ENCODE measurements at places on chromosomes 13 and 19. TPM values are rescaled to one million over a fixed set of nuclear protein-coding genes. Genes with fewer than 3 reads are reported as not detected.

ZBTB7A gene
- 32.5 TPM for total RNA-seq

LYPD3 gene
- 0.35 TPM for total RNA-seq

- DNase-seq, result peak; percentile 20
Observed at GRCh38 chr13:113996081-113996911, 22.4 kb upstream of the C13orf46 start.

ZNF497 gene
- total RNA-seq, result 0.37 TPM

DNA sequence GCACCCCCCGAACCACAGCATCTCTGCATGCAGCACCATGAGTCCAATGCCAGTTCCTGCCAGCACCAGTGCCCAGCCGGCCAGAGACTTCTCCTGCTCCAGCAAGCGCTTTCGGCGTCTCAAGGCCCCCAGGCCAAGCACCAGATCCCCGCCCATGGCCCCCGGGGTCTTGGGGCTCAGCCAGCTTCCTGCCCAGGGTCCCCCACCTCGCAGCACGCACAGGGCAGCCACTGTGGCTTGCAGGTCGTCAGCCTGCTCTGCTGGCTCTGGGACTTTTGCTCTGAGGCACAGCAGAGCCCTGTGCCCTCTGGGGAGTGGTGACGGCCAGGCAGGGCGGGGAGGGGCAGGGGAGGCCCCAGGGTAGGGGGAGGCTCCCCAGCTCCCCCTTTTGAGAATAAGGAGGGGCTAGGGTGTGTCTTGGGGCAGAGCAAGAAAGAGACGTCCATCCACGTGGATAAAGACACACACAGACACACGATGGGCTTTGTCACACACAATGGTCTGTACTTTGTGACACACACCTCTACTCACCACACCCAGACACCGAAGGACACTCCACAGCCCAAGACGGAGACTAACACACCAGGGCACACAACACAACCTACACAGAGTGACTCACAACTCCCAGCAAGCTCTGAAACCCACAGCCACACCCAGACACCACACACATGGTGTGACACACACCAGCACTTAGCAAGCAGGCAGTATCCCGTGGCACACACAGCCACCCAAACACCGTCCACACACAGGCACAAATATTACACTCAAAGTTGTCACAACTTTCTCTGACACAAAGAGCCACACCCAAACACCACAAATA is at the start of gene KCNN4:
Gene KCNN4 (minus strand): TSS at position 268 of the 820 bp plus-strand sequence. CDS start 112 bp downstream, at position 156.
- DNase-seq, result no peak

FFAR1 gene
- total RNA-seq, result not detected

DNA sequence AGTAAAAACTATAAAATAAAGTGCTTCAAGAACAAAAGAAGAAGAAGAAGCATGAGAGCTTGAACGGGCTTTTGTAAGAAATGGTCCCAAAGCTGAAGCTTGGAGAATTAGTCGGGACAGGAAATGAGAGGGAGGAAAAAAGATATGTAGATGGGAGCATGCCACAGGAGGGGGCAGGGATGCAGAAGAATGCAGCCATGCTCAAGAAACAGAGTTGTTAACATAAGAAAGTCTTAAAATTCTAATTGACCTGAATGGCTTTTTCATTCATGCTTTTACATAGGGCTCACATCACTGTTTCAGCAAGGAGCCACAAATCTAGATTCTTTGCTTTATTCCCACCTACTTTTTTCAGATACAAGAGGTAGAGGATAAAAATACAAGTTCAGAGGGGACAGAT is 27.7 kb upstream of the NBEA start:
- DNase-seq, result no peak

VSTM2B gene
- total RNA-seq, result not detected

DNA sequence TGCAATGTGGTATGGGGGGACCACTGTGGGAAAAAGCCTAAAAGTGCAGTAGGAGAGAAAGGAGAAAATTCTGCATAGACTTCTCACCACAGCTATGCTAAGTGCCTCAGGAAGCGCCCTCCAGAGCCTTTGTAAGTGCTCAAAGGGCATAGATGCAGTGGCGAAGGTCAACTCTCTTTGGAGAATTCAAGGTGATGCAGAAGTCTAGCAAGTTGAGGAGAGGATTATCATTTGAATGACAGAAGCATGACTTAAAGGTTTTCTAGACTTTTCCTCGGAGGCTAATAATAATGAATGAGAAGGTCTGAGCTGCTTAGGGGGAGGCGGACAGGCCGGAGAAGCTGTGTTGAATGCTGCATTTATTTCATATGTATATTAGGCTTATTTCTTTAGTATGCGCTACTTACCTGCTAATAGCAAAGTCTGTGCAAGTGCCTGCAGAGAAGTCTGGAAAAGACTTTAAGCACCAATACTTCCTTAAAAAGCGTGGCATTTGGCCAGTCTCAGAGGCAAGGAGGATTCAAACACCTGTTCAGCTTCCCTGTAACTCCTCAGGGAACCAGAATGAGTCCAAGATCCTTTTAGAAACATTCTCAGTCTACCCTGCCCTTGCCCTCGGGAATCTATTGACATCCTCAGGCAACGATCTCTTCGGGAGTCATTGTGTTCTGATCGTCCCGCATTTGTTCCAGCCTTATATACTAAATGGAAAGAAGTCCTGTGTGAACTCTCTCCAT is 56.2 kb downstream of the FLT1 start:
- DNase-seq, result no peak

DNA sequence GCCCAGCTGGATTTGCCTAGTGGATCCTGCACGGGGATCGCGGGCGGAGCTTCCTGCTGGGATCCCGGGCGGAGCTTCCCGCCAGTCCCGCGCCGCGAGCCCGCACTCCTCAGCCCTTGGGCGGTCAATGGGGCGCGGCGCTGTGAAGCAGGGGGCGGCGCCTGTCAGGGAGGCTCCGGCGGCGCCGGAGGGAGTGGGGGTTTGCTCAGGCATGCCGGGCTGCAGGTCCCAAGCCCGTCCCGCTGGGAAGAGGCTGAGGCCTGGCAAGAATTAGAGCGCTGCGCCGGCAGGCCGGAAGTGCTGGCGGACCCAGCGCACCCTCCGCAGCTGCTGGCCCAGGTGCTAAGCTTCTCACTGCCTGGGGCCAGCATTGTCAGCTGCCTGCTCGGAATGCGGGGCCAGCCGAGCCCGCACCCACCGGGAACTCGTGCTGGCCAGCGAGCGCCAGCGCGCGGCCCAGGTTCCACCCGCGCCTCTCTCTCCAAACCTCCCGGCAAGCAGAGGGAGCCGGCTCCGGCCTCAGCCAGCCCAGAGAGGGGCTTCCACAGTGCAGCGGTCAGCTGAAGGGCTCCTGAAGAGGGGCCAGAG is 119.6 kb downstream of the PRR20E start:
- DNase-seq, result no peak

DNA sequence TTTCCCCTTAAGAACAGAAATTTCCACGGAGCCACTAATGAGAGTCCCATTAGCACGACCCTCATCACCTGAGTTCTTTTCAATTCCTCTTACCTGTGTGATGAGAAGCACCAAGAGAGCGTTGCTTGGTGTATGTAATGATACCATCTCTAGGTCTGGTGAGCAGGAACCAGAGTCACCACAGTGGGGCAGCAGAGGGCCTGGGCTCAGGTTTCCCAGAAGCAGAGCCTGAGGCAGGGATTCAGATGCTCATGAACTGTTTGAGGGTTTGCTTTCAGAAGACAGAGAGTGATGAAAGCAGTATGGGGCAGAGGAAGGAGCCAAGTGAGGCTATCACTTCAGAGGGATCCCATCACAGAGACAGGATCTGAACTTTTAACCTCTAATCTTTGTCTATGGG is 3.1 kb upstream of the PTPRH start:
- no peak for DNase-seq

FCHO1 gene
- 1.8 TPM for total RNA-seq

GRCh38 chr19:8445488-8446001 is 770 bp downstream of the HNRNPM start:
- peak; percentile 72 for DNase-seq

GRCh38 chr13:35365883-35366282 is 110.6 kb downstream of the MAB21L1 start:
- no peak for DNase-seq

MYPOP gene
- total RNA-seq, result 9.3 TPM

DNA sequence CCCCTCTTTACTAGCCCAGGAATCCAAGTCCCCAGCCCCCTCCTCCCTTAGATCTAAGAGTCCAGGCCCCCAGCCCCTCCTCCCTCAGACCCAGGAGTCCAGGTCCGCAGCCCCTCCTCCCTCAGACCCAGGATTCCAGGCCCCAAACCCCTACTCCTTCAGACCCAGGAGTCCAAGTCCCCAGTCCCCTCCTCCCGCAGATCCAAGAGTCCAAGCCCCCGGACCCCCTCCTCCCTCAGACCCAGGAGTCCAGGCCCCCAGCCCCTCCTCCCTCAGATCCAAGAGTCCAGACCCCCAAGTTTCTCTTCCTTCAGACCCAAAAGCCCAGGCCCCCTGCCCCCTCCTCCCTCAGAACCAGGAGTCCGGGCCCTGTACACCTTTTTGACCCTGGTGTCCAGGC is 11.5 kb downstream of the SPACA6 start:
- no peak for DNase-seq

PCSK4 gene
- 1.6 TPM for total RNA-seq

DNA sequence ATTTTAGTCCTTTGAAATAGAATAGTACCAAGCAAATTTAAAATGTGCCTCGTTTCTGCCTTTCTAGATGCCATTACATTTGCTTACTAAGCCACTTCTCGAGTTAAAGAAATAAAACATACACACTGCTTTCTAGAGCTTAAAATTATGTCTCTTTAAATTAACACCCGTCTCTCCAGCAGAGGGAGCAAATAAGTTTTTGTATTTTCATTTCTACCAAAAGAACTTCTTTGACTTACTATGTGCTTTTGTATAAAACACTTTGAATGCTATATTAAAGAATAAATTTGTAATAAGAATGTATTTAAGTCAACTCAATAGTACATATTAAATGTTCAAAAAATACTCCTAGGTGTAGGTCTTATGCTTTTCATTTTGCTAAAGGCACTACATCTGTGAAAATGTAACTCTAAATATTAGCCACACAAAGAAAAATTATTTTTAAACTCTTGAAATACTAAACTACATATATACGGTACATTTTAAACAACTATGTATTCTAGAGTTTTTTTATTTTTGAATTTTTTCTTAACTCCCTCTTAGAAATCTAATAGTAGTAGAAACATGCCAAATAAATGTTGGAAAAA is 269.3 kb upstream of the MIR17HG start:
- DNase-seq, result no peak

DNA sequence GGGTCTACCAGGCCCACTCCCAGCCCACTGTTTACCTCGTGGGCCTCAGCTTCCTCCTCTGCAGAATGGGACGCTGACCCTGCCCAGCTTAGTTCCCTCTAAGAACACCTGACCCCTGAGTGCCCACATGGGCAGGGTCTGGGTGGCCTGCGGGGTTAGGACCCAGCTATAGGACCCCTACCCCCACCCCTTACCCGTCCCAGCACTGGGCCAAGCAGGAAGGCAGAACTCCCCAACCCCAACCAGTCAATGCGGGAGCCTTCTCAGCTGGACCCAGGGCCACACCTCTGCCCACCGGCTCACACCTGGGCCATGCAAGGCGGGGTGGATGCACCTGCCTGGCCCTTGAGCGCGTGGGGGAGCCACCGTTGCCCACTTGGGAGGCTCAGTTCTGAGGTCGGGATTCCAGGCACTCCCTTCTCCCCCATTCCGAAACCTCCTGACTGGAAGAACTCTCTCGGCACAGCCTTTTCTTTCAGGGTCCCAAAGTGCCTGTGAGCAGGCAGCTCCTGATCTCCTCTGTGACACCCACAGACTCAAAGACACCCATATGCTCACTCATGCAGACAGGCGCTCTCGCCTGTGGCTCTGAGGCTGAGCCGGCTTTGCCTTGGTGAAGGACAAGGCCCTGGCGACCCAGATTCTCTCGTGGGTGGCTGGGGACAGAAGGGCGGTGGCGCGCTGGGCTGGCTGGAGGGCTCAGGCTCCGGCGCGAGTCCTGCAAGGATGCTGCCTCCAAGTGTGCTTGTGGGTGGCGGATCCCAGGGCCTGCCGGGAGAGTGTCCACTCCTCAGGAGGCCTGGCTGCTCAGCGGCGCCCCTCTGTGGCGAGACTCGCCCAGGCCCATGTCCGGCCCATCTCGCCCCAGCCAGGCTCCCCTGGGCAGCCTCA is 27.9 kb upstream of the PARP4 start:
- no peak for DNase-seq

GRCh38 chr19:46766569-46767317 is 20.5 kb upstream of the STRN4 start:
- DNase-seq, result peak; percentile 35

GRCh38 chr13:94317063-94317491 is 162.4 kb downstream of the DCT start:
- DNase-seq, result no peak

All from left cardiac atrium (tissue), 4 donors.